Mesenteric fat pad (tissue), 1 donor: ENCODE measurements at places on chromosomes 16 and 17. TPM values are rescaled to one million over a fixed set of nuclear protein-coding genes. Genes with fewer than 3 reads are reported as not detected.
A peak's percentile ranks its signal among the peaks of the same experiment; 100 is the strongest.

The RAPGEFL1 gene
- 10.1 TPM for total RNA-seq

The CD300E gene
- 7.3 TPM for total RNA-seq

- no peak for DNase-seq
Observed at GRCh38 chr17:28001149-28001548, 41.3 kb upstream of the NLK start.

GRCh38 chr17:43856141-43856540 lies 9.2 kb downstream of the CD300LG start:
- no peak for DNase-seq

The GP1BA gene
- total RNA-seq: not detected

The CACNG3 gene
- total RNA-seq: not detected

- DNase-seq: no peak
Observed at GRCh38 chr17:16482253-16482652, 9.7 kb downstream of the LRRC75A start.

DNA sequence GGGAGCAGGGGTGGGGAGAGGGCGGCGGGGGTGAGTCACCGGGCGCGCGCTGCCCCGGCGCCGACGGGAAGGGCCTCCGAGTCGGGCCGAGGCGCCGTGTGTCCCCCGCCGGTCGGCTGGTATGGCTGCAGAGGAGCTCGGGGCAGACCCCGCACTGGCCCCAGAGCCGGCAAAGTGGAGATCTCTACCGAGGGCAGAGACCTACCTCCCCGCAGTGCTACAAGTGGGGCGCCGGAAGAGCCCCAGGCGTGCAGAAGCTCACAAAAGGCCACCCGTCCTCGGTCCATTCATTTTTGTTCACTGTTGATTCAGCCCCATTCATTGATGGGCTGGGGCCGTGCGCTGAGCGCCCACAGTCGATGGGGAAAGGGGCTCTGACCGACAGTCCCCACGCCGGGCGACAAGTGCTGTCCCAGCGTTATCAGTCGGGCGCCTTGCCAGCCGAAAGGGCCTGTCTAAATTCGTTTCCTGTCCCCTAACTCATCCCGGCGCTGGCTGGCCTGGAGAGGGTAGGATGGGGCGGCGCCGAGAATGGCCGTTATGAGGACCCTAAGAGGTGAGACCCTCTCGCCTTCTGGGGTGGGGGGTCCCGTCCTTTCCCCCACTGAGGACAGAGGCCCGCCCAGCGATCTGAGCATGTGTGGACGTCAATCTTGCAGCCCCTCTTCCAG lies 709 bp upstream of the ENO3 start:
- no peak for DNase-seq

DNA sequence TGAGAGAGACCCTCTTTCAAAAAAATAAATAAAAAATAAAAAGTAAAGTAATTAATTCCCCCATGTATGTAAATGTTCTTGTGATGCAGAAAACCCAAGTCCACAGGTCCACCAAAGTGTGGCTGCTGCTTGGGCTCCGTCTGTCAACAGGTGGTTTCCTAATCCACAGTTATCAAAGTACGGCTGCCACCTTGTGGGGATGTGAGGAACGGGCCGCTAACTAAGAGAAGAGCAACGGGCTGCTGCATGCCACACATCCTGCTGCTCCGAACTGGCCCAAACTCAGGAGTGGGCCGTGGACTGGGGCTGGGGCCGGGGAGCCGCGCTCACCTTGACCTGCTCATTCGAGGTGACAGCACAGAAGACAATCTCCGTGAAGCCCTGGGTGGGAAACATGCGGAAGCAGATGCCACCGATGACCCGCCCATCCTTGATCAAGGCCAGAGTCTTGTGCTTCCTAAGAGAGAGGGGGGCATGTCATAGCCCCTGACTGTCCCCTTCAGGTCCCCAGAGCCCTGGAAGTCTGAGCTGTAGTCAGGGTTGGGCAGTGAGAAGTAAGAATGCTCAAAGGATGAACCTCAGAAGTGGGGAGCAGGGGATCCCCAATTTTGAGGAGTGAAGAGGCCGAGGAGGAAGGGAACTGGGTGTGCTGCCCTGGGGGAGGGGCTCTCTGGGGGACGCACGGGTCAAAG lies 4.3 kb downstream of the KAT2A start:
- no peak for DNase-seq

GRCh38 chr16:85514598-85515318 lies 98.4 kb upstream of the GSE1 start:
- no peak for DNase-seq

GRCh38 chr17:10842658-10843057 lies 4.8 kb upstream of the PIRT start:
- no peak for DNase-seq

DNA sequence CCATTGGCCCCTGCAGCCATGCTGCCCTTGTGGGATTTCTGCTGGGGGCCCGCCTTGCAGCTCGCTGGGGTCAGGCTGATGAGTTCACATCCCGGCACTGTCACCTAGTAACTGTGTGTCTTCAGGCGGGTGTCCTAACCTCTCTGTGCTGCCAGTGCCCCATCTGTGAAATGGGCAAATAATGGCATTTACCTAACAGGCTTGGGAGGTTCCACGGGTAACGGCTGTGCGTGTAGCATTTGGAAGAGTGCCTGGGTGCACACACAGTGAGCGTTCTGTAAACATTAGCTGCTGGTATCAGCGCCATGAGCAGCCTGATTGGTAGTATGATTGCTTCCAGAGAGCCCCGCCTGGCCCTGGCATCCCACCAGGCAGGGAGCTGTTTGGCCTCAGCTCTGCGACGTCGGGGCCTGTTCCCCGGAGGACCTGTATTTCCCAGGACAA lies 167.3 kb upstream of the GSE1 start:
- DNase-seq: no peak

DNA sequence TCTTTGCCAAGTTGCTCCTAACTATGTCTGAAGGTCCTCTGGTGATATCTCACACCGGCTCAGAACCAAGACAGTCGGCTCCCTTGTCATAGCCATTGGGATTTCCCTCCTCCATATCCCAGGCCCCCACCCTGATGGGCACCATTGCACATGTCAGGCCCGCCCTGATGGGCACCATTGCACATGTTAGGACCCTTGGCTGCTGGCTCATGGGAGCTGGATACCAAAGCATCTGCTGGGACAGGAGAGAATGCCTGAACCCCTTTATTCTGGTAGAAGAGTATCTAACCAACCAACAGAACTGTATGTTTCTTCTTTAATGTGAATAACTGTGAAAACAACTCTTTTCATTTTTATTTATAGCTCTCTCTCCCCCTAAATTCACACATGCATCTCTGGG lies 454.5 kb upstream of the HSBP1 start:
- DNase-seq: no peak

The PRDM7 gene
- total RNA-seq: not detected

GRCh38 chr17:39027455-39028035 lies 60.3 kb upstream of the FBXO47 start:
- no peak for DNase-seq

DNA sequence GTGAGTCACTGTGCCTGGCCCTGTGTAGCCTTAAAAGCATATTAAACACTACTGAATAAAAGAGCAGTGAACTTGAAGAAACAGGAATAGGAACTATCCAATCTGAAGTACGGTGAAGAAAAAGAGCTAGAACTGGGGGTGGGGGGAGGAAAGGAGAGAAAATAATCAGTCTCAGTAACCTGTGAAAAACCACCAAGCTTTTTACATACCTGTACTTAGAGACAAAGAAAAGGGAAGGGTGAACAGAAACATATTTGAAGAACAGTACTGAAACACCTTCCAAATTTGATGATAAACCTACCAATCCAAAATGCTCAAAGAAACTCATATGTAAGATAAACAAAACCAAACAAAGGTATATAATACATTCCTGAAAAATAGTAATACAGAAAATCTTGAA lies 77.5 kb downstream of the USP32 start:
- DNase-seq: no peak

GRCh38 chr16:62261760-62262159 lies 225.5 kb upstream of the CDH8 start:
- no peak for DNase-seq

DNA sequence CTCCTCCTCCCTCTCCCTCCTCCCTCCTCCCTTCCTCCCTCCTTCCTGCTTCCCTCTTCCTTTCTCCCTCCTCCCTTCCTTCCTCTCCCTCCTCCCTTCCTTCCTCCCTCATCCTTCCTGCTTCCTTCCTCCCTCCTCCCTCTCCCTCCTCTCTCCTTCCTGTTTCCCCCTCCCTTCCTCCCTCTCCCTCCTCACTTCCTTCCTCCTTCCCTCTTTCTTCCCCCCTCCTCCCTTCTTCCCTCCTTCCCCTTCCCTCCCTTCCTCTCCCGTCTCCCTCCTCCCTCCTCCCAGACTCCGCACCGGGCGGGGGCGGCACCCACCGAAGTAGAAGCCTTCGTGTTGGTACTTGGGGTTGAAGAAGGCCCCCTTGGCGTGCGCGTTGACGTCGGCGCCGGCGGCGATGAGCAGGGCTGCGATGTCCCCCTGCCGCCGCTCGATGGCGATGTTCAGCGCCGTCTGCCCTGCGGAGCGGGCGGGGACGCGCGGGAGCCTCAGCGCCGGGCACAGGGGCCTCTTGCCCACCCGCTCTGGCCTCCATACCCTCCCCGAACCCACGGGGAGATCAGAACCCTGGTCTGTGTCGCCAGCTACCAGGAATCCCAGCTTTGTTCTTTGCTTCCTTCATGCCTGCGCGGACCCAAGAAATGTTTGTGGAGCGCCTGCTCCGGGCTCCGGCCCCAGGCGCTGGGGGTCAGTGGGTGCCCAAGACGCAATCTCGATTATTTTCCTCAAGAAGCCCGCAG lies 22.2 kb downstream of the TRPV3 start:
- no peak for DNase-seq

DNA sequence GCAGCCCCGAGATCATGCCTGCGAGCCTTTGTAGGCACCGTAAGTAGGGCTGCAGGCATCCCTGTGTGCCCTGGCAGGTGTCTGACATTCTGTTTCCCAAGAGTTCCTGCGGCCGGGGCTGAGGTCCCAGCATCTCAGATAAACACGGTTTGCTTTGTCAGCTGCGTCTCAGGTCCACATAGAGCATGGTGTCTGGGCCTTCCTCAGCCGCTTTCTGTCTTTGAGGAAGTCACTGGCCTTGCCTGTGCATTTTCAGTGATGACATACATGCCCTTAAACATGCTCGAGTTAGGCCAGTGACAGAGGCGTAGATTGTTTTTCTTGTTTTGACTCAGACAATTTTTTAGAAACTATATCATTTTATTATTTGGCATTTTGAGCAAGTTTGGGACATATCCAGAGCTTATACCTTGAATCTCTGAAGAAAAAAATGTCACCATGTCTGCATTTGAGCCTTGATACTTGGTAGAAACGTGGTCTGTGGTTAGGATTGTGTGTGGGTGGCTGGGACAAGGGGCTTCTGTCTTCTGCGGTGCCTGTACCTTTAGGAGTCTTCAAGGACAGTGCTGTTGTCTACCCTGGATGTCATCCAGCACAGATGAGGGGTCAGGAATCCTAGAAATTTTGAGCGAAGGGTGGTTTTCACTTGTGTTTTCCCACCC lies 105.8 kb downstream of the SNX29 start:
- peak; percentile 87 for DNase-seq
